ENCODE measurements at places on chromosomes 12 and 14.

GRCh38 chr12:87795555-87795954 lies 233.6 kb downstream of the C12orf50 start:
- DNase-seq: no peak

DNA sequence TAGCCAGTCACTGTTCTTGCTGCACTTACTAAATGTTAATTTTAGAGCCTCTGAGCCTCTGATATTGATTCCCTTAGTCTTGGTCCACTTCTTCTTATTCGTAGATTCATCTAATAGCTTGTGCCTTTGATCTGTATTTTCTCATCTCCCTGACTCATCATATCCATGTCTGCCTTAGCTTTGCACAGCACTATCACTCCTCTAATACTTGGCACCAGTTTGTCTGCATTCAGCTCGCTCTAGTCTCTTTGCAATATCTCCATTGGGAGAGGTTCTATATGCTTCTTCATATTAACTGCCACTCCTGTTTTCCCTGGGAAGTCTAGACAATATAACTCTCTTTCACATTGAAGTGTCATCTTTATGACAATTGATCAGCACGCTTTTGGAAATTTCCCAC lies 68.5 kb upstream of the CSRP2 start:
- DNase-seq: no peak

DNA sequence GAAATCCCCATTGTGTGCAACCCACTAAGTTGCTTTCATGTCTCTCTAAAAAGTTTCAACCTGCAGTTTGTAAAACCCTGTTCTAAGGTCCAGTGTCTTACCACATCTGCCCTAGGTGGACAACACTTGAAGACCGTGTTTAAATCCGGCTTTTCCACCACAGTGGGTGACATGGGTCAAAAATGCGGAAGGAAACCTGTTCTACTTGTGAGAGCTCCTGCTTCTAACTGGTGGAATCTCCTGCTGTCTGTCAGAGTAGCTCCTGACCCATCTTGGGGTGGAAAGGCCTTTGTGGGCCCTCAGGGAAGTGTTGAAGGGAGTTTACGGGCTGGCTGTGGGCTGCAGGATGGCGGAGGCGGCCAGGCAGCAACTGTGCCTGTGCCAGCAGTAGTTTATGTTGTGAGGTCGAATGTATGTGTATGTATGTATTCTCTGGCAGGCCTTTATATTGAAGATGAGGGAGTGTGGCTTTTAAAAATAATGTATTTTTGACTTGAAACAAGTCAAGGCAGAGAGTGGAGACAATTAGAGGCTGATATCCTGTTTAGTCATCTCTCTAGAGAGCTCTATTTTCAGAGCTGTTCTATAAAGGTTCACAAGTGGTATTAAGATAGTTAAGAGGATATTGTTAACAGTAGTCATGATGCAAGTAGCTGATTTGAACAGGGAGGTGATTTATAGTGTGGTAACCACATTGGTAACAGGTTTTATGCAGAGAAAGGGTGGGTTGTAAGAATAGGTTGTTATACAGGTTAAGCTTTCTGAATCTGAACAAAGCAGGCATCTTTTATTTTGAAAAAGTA lies 67.0 kb downstream of the PRKCH start:
- DNase-seq: no peak

DNA sequence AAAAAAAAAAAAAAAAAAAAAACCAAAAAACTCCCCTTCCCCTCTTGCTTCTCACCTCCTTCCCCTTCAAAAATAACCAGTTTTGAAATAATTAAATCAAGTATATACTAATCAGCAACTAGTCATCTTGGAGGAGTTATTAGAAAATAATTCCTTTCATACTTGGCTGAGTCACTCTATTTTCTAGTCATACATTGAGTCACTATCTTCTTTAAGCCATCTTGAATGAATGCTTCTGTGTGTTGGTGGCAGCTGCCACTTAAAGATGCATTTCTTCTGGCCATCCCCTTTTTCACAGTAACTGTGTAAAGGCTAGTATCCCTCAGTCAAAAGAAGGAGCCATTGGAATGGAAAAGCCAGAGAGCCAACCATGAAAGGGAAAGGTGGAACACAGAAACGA lies 84.2 kb upstream of the TMEM263 start:
- no peak for DNase-seq

- DNase-seq: no peak
Measured at GRCh38 chr14:102942069-102942468, 19.6 kb downstream of the AMN start.

DNA sequence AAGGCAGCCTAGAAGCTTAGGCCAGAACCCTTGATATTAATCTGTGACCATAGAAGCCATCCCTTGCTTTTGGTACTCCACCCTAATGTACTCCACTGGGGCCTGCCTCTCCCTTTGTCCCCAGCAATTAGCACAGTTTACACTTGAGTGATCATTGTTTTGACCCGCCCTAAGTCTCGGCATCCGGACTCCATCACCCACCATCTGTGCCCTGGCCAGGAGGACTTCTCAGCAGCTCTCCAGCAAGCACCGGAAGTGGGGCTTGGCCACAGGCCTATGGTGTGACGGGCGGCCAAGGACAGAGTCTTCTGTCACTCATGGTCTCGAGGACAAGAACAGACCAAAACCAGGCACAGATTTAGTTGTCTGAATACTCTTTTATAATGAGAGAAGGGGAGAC lies 126.5 kb upstream of the NTF3 start:
- DNase-seq: no peak

- no peak for DNase-seq
Measured at GRCh38 chr12:94405413-94406116, 54.1 kb downstream of the CEP83 start.

GRCh38 chr12:65878540-65878939 lies 54.3 kb downstream of the HMGA2 start:
- DNase-seq: no peak

DNA sequence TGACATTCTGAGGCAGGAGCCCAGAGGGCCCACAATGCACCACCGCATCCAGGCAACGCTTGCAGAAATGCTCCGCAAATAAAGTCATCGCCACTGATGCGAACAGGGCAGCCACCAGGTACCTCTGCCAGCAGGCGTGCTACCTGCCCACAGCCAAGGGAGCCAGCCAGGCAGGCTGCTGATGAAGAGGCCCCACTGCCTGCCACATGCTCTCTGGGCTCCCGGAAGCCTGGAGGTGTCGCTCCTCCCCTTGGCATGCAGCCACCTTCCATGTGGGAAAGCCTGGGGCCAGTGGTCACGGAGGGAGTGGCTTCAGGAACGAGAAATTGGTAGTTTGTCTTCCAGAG lies 14.7 kb downstream of the GPR132 start:
- no peak for DNase-seq

GRCh38 chr12:538731-539539 lies 79.2 kb downstream of the B4GALNT3 start:
- no peak for DNase-seq

DNA sequence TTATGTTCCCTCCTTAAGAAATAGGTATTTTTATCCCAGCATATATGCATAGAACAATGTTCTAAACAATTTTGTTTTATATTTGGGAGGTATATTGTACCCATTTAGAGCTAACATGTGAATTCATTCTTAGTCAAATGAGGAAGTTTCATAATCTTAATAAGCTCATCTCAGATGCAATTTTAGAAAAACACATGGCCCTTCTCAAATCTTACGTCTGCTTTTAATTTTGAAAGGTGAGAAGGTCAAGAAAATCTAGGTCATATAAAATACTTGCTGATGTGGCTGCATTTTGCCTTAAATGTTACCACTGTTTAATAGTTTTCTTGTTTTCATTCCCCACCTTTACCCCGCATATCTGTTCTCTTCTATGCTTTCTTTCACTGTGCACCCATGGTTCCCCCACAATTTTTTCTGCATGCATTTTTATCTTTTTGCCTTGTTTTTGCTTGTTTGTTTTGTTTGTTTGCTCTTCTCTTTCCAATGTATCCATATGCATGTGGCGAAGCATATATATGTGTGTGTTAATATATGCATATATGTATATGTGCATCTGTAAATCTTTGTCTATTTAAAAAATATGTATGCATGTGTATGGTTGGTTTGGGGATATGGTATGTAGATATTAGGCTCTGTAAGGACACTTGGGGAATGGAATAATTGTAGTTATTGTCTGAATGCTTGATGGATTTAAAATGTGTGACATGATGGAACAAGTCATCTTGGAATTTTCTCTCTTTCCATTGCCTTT lies 317.1 kb downstream of the BCAT1 start:
- no peak for DNase-seq

- no peak for DNase-seq
Measured at GRCh38 chr12:71786829-71787228, 32.2 kb downstream of the RAB21 start.

DNA sequence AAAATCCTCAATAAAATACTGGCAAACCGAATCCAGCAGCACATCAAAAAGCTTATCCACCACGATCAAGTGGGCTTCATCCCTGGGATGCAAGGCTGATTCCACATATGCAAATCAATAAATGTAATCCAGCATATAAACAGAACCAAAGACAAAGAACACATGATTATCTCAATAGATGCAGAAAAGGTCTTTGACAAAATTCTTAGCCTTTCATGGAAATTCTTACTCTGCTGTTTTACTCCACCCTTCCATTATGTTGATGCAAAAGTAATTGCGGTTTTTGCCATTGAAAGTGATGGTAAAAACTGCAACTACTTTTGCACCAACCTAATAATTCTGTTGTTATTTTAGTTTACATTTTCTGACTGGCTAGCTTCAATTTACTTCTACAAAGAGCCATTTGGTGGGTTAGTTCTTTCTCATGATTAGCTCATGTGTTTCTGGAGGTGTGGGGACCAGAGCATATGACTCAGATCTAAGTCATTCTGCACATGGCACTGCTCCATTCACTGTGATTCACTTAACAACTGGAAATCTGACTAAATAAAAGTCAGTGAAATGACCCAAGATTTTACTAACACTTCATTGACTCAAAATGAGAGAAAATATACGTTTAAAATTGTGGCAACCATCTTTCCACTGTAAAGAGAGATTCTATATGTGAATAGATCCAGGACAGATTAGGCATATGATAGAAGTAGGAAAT lies 99.9 kb downstream of the TMTC3 start:
- no peak for DNase-seq

- no peak for DNase-seq
Measured at GRCh38 chr14:28294834-28295440, 471.6 kb upstream of the FOXG1 start.

GRCh38 chr12:91370086-91370868 lies 187.7 kb upstream of the DCN start:
- DNase-seq: no peak

DNA sequence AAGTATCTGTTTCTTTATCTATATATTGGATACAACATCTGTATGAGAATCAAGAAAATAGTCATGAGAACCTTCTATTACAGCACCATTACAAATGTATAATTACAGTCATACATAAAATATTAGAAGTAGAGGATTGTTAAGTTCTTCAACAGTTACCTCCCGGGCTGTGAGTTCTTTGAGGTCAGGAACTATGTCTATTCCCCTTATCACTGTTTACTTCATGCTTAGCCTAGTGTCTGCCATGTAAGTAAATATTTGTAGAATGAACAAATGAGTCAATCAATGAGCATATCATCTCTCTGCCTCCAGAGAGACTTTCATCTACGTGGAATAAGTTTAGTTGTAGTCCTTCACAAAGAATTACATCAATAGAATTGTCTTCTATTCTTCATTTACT lies 47.2 kb downstream of the PUS7L start:
- DNase-seq: no peak

- DNase-seq: no peak
Measured at GRCh38 chr12:30782316-30783173, 27.8 kb upstream of the CAPRIN2 start.

- DNase-seq: no peak
Measured at GRCh38 chr12:112413855-112414625, 4.6 kb upstream of the RPL6 start.

GRCh38 chr12:106950591-106950990 lies 5.1 kb upstream of the TMEM263 start:
- DNase-seq: no peak

GRCh38 chr12:118238888-118239287 lies 103.0 kb downstream of the PEBP1 start:
- no peak for DNase-seq

GRCh38 chr14:77204459-77204771 lies 22.8 kb downstream of the TMEM63C start:
- peak; percentile 99 for DNase-seq

- no peak for DNase-seq
Measured at GRCh38 chr12:124184456-124184855, 110.4 kb upstream of the RFLNA start.

DNA sequence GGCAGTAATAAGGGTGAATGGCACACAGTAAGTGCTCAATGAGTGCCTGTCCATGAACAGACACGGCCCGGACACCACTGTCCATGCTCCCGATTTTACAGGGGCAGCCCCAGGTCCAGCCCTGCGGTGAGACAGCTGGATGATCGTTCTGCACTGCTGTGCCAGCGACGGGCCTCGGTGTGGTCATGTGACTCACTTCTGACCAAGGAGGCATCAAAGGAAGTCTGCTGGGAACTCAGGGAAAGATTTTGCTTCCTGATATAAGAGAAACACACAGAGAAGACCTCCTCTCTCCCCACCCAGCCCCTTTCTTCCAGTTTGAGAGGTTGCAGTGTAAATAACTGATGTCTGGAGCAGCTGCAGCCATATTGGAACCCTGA lies 126.6 kb downstream of the SCARB1 start:
- no peak for DNase-seq

DNA sequence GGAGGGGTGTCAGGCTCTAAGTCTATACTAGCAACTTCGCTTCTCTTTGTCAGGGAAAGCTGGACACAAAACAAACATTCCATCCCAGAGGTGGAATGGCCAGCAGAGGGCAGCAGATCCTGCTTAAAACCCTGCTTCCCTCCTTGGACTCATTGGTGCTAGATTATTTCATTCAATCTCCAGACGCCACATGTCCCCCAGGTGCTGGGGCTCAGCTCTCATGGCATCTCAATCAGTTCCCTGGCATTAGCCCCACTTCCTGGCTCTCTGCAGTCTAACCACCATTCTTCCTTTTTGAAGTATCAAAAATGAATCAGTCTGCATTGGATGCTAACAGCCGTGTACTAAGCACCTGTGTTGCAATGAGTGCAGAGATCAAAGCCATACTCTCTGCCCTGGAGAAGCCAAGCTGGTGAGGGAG lies 8.1 kb upstream of the PPP1R1A start:
- DNase-seq: no peak

DNA sequence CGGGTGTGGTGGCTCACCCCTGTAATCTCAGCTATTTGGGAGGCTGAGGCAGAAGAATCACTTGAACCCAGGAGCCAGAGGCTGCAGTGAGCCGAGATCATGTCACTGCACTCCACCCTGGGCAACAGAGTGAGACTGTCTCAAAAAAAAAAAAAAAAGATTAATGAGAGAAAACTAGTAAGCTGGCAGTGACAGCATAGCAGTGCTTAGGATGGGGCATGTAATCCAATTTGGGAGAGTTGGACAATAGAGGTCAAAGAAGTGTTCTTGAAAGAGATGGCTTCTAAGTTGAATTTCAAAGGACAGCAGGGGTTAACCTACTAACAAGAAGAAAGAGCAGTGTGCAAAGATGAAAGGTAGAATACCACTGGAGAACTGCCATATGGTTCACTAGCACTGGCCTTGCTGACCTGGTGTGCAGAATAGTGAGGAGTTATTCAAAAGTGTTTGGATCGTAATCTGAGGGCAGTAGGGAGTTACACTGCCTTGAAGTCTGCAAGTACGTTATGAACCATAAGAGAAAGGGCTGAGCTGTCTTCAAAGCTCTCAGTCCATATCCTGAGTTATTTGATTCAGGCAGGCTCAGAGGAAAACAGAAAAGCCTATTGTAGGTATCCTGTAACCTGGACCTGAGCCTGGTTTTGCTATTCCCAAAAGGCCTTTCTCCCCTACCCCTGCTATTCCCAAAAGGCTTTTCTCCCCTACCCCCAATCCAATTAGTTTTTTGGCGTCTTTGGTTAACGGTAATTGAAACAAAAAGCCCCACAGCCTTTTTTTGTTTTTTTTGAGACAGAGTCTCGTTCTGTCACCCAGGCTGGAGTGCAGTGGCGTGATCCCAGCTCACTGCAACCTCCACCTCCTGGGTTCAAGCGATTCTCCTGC lies 3.4 kb downstream of the XPOT start:
- no peak for DNase-seq

All from NCI-H1417 treated with DMSO at 0.1 percent for 48 hours (cell line).